ENCODE measurements at places on chromosomes 7 and 10.

DNA sequence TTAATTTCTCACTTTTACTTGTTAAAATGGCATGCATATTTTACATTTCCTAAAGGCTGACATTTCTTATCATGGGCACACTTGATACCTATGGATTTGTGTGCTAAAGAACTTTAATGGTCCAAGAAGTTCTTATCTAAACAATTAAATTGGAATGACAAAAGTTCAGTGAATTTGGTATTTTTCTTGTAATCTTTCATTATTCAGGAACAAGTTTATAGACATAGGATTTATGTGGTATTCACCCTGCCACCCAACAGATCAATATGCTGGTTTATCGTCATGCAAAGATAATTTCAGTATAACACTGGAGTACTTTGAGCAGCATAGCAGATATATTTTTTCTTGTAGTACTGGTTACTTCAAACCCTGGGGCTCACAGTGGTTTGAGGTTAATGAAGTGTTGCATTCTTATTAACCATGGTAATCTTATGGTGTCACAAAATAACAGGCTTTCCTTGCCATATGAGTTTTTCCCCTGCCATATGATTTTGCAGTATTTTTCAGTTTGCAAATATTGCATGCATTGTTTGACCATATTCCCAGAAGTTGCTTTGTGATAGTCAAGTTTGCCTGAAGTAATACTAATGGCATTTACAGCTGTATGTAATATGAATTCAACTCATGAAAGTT lies 148.8 kb downstream of the PPP1R9A start:
- no peak for DNase-seq

- DNase-seq = peak; percentile 47
These were observed 59.8 kb downstream of the COL13A1 start for GRCh38 chr10:69861251-69862240.

DNA sequence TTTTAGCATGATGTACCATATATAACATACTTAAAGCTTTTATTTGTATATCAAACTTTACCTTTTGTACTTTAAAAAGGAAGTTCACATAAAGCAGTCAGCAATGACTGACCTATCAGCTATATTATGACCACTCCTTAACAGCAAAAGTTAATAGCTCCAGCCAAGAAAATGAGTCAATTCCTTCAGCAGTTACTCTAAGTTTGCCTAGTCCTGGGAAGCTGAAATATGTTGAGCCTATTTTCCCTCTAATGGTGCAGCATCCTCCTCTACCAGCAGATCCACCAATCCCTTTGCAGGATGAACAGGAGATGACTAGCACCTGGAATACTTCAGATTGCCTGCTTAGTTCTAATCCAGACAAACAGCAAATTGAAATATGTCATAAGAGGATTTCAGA lies 64.2 kb downstream of the CUL2 start:
- DNase-seq = peak; percentile 2

- no peak for DNase-seq
These were observed 18.7 kb upstream of the ST7 start for GRCh38 chr7:116934580-116934979.

- no peak for DNase-seq
These were observed 457.3 kb upstream of the NFE2L3 start for GRCh38 chr7:25694699-25695098.

- DNase-seq = peak; percentile 19
These were observed 140.8 kb downstream of the DGKB start for GRCh38 chr7:14761510-14762296.

GRCh38 chr7:51878865-51879264 lies 562.3 kb upstream of the COBL start:
- DNase-seq = no peak

- peak; percentile 62 for DNase-seq
These were observed 100.7 kb upstream of the WAC start for GRCh38 chr10:28432210-28432676.

DNA sequence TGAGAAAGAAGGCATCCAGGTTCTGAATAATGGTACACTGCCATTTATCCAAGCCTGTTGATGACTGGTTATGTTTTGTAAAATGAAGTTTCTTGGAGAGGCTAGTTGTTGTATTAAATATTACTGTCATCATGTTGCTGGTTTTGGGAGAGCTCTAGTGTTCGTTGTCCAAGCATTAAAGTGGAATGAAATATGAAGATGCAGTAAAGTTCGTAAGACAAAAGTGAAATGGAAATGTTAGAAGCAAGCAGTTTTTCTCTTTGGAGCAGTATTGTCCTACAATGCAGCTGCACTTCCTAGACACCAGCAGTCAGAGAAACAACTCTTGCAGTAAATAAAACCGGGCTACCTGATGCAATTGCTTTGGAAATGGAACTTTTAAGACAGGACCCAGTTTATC lies 156.8 kb upstream of the FZD1 start:
- no peak for DNase-seq

GRCh38 chr10:71396084-71396710 lies 523 bp upstream of the CDH23 start:
- DNase-seq = no peak

DNA sequence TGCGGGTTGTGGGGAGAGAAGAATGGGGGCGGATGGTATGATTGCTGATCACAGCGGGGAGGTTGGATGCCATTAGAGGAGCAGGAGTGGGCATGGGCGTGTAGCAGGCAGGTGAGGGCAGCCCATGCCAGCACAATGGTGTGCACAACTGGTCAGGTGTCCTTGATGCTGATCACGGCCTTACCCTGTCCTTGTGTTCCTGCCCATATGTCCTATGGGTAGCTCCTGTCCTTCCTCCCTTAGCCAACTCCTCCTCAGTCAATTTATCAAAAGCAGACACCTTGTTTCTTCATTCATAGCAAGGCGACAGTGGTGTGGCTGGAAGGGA lies 30.7 kb downstream of the WDR86 start:
- no peak for DNase-seq

GRCh38 chr7:51230324-51230625 lies 86.3 kb downstream of the COBL start:
- no peak for DNase-seq

Measured in amniotic stem cell (primary cell).